ENCODE measurements at places on chromosomes 7 and 10. TPM values are rescaled to one million over a fixed set of nuclear protein-coding genes. Genes with fewer than 3 reads are reported as not detected.

The CACUL1 gene
- total RNA-seq: 32.7 TPM

The RASSF4 gene
- 1.3 TPM for total RNA-seq

DNA sequence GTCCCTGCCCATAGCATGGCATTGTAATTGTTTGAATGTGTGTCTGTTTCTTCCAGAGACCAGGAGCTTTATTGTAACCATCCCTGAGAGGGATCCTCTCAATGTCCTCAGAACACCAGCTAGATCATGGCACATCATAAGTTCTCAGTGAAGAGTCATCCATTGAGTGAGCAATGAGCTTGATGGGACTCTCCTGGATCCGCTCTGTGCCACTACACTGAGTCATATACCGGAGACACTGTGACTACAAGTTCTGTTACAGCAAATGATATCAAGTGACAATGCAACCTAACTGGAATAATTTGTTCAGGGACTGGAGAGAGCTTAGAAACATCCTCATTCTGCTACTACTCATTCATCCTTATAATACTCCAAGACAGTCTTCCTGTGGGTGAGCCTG lies 25.1 kb downstream of the MRPS24 start:
- H3K27me3 ChIP-seq: peaks cover 3% of the 10 kb centered on the region
- H3K4me3 ChIP-seq: no peak overlapping the region

DNA sequence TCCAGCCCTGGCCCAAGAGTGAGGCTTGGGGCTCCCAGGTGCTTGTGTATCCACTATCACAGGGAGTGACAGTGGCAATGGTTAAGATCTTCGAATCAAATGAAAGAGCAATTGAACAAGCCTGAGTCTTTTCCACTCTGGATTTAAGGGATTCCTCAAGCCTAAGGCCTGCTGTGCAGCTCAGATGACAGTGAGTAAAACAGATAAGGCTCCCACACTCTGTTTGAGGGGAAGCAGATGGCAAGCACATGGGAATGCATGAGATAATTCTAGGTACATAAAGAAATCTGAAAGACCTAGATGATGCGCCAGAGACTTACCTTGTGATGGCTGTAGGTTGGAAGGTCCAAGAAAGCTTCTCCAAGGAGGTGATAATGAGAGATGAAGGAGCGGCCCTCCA lies 95.0 kb downstream of the LRRC18 start:
- H3K27ac ChIP-seq: no peak overlapping the region
- DNase-seq: no peak
- no peak overlapping the region for H3K4me3 ChIP-seq

The NPC1L1 gene
- total RNA-seq: not detected

DNA sequence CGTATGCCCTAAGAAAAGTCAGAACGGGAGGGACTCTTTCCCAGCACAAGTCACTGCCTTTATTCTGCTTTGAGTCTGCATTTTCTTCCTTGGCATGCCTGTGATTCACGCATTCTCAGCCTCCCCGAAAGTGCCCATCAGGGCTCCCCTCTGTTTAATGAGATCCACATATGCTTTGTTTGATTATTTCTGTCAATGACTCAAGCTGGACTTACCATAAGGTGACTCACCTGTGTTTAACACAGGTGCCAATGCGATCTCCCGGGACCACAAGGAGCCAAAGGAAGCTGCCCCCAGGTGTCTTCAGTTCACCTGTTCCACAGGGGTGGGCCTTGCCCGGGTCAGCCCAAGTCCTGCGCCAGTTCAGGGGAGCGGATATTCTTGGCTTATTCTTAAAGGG lies 386.0 kb upstream of the SHH start:
- H3K36me3 ChIP-seq: no peaks in the 10 kb centered on the region
- H3K4me3 ChIP-seq: no peak overlapping the region
- no peak for DNase-seq
- H3K27ac ChIP-seq: no peak overlapping the region

DNA sequence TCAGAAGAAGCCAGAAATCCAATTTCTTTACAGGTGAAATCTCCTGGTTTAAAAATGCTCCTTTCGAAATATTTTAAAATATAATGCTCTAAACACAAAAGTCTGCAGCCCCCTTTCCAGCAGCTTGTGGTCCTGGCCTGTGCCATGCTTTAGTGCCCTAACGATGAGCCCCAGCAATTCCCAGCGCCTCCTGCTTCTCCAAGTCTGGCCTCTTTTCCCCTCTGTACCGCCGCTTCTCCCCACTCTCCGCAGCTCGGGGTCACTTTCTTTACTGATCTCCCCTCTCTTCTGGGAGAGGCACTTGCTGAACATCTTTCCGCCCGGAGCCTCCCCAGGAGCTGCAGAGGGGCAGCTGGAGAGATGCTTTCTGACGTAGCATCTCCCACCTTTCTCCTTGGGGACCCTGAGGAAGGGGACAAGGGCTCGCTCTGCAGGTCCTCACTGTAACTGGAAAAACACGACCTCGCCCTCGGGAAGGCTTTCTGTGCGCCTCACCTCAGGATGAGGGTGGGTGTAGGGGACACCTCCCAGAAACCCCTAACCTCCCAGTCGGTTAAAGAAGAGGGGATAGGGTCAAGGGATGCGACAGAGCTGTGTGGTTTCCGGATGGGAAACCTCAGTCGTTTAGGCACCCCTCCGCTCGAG lies 565 bp upstream of the INA start:
- peaks cover 38% of the 10 kb centered on the region for H3K27me3 ChIP-seq
- peaks cover 4% of the 10 kb centered on the region for H3K36me3 ChIP-seq
- H3K27ac ChIP-seq: no peak overlapping the region

GRCh38 chr7:119596651-119597050 lies 676.3 kb upstream of the KCND2 start:
- no peak overlapping the region for H3K27ac ChIP-seq
- H3K4me1 ChIP-seq: no peaks in the 10 kb centered on the region
- H3K27me3 ChIP-seq: no peaks in the 10 kb centered on the region
- DNase-seq: no peak
- H3K4me3 ChIP-seq: no peak overlapping the region

- no peaks in the 10 kb centered on the region for H3K27me3 ChIP-seq
- no peak overlapping the region for H3K4me3 ChIP-seq
- H3K36me3 ChIP-seq: no peaks in the 10 kb centered on the region
- H3K27ac ChIP-seq: no peak overlapping the region
These were observed 473.1 kb downstream of the NXPH1 start for GRCh38 chr7:8906396-8907075.

The CYP2C18 gene
- 1.1 TPM for total RNA-seq

The LRRC4 gene
- 1.3 TPM for total RNA-seq

- H3K27me3 ChIP-seq: no peaks in the 10 kb centered on the region
- DNase-seq: no peak
- H3K36me3 ChIP-seq: no peaks in the 10 kb centered on the region
- no peak overlapping the region for H3K27ac ChIP-seq
These were observed 354.7 kb downstream of the HPSE2 start for GRCh38 chr10:98880971-98881370.

All from activated T-helper 1 cell treated with anti-CD3 and anti-CD28 coated beads, Interleukin-12 subunit alpha, Interleukin-12 subunit beta, Interleukin-2, Interleukin-4 antibody, amounts not matched to agents 30 ng/mL and 10 ng/mL and 1 ng/mL, durations not matched to agents 14 hours and 24 hours and 36 hours (primary cell).